RCC 7860 (cell line): ENCODE measurements at places on chromosomes 5 and 9.

DNA sequence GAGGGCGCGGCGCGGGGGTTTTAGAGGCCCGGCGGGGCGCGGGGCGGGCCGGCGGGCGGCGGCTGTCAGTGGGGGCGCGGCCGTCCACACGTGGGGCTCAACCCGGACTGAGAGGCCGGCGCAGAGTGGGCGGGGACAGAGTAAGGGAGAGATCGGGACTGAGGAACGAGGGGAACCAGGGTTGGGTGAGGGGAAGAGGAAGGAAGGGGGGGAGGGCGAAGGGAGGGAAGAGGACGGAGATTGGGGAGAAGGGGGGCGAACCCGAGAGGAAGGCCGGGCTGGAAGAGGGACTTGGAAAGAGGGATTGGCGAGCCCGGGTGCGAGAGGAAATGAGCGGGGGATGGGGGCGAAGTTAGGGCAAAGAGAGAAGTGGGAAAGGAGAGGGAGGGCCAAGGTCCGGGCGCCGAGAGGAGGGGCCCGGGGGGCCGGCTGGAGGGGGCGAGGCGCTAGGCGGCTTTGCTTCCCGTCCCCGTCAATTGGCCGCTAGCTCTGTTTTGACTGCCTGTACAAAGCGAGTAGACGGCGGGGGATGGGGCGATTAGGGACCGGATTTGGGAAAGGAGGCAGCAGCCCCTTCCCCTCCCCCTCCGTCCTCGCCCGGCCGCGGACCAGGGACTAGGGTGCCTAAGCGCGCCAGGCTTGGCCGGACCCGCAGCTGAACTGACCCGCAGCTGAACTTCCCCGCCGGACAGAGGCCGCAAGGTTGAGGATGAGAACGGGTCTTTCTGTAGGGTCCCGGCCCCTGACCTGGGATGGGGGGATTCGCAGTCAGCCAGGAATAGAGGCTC, 399 bp upstream of the FBN2 start:
- DNase-seq, result no peak

- DNase-seq, result peak; percentile 14
These were observed 24.7 kb downstream of the PSIP1 start for GRCh38 chr9:15485836-15486666.

GRCh38 chr5:74148321-74148720, 492.2 kb downstream of the ENC1 start:
- no peak for DNase-seq

- no peak for DNase-seq
These were observed 6.5 kb downstream of the LRRC26 start for GRCh38 chr9:137163365-137163715.

GRCh38 chr5:395156-395920, 47.6 kb upstream of the EXOC3 start:
- no peak for DNase-seq

DNA sequence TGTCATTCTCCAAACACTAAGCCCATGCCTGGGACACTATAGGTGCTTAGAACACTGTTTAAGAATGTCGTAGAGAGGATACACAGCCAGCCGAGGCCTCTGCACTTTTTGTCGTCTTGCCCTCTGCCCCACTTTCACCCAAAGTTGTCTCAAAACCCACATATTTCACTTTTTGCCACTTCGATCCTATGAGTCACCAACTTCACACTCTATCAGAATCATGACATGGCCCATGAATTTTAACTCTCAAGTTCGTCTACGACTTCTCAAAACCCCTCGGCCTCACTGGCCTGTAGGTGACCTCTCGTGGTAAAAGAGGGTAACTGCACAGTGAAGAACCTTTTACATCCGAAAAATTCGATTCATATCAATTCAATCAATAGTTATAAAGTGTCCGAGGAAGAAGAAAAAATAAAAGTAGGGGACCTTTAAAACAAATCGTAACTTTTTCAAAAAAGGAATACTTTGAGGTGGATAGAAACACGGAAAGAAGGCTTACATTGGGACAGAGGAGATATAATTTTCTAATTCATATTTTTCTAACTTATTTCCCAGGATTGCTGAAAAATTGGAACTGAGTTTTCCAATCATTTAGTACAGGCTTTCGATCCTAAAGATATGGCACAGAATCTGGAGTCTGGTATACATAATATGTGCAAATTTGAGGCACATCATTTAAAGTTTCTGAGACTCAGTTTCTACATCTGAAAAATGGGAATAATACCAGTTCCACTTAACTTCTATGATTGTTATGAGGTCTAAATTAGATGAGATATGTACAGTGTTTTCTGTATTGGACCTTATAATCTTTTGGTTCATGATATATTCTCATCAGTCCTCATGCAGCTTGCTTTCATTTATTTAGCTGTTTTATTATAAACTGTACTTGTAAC, 122.6 kb downstream of the APBA1 start:
- DNase-seq, result peak; percentile 48

DNA sequence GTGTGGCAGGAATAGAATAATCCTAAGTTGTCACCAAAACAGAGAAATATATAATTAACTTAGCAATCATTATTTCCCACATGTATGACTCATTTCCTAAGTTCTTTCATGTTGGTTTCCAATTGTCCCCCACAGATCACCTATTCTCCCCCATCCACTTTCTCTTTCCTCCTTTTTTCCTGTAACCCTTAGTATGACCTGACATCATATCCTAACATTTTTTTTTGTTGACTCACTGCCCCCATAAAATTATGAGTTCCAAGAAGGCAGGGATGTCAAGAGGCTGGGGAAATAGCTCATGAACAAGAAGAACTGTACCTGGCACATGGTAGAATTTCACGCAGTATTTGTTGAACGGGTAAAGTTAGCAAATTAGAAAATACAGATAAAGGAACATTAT, 186.7 kb downstream of the DCP2 start:
- DNase-seq, result peak; percentile 78

GRCh38 chr5:61622156-61622555, 290.1 kb downstream of the ZSWIM6 start:
- no peak for DNase-seq

DNA sequence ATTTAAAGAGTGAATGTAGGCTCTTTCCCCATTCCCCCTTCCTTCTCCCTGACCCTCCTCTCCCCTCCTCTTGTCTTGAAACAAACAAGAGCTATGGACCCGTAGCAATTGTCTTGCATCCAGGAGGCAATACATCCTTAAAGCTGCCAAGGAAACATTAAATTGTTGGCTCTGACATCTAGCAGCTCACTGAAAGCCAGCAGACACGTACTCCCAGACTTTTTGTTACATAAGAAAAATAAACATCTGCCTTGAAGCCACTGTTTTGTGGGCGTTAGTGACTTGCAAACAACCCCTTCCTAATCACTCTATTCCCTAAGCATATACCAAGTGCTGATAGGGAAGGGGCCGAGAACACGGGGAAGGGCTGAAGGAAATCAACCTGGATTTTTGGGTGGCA, 8.6 kb downstream of the SLC45A2 start:
- DNase-seq, result no peak

GRCh38 chr9:126016579-126017290, 269.6 kb downstream of the PBX3 start:
- DNase-seq, result no peak

DNA sequence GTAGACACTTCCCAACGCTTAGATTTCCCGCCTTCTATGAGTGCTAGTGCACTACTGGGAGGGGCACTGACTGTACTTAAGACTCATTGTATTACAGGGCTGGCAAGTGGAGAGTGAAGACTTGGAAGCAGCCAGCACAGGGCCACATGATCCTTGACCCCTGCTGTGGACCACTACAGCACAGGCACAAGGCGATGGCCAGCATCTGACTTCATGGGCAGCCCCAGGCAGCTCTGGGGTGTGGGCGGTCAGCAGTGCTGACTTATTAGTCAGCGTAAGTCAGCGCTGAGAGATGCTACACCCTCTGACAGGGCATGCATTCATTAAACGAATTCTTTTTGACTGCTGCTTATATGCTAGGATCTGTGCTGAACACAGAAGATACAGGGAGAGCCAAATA, 9.3 kb downstream of the SLC46A2 start:
- peak; percentile 42 for DNase-seq

DNA sequence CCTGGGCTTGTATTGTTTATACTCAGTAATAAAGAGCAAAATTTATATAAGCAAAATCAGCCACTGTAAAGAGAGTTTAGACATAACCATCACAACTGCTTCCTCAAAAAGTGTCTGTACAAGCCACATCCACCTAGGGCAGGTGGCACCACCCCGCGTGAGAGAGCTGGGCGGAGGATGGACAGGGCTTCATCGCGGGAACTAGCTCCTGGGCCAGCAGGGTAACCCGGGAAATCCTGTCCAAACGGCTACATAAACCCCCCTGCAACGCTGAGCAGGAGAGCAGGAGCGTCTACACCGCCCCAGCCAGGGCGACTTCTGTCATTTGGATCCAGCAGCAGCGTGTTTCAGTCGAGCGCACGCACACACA, 1.3 kb downstream of the SLC6A3 start:
- DNase-seq, result no peak

DNA sequence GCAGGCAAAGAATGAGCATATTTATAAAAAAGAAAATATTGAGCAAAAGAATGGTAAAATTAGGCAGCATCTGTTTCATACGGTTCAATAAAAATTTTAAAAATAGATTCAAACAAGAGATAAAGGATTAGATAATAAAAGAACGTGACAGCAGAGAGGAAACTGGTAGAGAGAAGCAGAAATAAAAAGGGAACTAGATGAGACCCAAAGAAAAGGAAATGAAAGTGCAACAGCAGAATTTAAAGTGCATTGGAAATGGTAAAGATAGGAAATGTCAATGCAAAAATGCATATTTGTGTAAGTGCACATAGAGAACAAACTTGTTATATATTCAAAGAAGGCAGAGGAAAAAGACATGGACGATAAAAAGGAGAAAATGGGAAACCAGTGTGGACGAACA, 70.2 kb downstream of the SUSD1 start:
- no peak for DNase-seq

- DNase-seq, result no peak
These were observed 594.8 kb upstream of the DMAC1 start for GRCh38 chr9:8394341-8394740.

DNA sequence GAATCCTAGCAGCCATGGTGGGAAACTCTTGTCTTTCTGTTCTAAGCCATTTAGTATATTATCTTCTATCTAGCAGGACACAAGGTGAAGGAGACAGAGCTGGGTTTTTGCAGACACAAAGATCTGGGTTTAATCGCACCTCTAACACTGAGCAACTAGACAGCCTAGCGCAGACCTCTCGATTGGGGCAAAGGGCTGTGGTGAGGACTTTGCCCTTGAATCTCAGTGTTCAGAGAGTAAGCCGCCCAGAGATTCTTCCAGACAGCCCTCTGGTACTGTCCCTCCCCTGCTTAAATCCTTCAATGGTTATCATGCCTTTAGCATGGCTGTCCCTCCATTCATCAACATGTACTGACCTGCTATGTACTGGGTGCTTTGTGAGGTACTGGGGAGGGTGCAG, 128.1 kb downstream of the CRB2 start:
- no peak for DNase-seq

GRCh38 chr9:114774524-114774923, 31.3 kb downstream of the TNFSF15 start:
- DNase-seq, result no peak

DNA sequence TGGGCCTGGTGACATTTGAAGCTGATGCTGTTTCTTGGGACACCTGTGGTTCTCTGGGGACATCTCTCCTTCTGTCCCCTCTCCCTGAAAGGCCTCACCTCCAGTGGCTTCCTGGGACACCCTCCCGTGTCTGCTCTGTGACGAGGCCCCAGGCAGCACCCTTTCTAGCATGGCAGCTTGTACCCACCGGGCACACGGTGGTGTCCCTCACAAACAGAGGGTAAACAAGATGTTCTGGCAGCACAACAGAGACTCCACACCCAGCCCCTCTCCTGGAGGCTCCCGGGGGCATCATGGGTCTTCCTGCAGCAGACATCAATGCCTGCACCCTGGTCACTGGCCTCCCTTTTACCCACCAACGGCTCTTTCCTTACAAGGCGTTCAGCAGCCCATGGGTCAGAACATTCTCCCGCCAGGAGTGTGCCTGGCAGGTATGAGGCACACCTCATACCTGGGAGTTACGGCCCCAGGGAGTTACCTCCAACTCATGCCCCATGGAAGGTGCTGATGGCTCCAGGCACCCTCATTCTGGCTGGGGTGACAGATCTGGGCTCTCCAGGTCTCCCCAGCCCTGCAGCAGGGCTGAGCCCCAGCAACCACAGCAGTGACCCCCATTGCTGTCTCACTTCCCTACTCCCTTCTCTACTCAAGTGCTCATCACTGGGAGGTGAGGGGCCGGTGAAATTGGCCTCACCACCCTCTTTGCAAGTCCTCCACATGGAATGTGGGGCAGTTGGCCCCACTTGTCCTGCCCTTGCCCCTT, 51.1 kb downstream of the BARX1 start:
- DNase-seq, result no peak

GRCh38 chr9:14478175-14479162, 164.5 kb upstream of the NFIB start:
- no peak for DNase-seq

DNA sequence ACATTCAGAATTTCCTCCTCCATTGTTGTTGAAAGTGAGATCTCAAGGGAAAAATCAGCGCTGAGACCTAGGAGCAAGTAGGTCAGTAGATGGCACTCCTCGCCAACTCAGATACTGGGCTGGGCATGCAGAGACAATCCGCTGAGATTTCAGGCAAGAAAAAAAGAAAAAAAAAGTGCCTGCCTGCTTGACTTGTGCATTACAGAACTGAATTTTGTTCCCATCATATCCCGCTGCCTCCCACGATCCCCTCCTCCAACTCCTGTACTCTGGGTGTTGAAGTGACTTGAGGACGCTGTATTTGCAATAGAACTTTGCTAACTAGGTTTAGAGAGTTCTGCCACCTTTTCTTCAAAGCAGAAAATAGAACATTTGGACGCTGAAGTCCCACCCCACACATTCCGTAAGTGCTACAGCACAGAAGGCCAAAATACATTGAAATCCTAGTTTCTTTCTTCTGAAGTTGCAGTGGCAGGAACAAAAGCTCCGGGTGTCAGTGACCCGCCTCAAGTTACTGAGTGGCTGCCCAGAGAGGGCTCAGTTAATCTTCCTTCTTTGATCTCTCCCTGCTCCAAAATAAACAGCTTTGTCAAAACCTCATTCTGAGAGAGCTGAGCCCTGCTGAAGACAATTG, 265.8 kb downstream of the MLLT3 start:
- DNase-seq, result peak; percentile 44

DNA sequence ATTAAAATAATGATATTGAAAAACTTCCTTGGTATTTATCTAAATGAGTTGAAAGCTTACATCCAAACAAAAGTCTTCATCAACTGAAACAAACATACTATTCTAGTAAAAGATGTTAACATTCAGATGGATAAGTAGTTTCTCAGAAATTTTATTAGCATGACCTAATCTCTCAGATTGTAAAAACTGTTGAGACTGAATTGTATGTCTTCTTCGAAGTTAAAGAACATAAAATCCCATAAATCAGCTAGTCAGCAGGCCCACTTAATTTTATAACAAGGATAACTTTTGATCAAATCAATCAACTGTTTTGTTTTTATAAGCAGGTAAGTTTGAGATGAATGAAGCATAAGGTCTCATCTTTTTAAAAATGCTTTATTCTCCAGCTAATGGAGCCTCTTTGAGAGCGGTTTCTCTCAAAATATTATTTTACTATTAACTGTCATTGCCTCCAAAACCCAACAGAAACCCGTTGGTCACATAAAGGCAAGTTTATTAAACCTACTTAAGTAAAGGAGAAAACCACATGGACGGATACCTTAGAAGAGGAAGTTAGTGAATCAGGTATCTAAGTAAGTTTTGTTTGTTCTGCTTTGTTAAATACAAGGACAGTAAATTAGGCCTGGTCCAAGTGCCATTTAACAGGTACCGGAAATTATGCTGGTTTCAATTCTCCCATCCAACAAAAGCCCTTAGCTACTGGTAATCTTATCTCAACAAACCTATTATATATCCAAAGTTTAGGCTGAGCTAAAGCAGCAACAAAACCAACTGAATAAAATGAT, 457.0 kb downstream of the PDE4D start:
- DNase-seq, result no peak
